Effector memory CD4-positive, alpha-beta T cell (primary cell): ENCODE measurements at places on chromosomes 6 and 20.

GRCh38 chr6:23445157-23445710 lies 680.8 kb upstream of the NRSN1 start:
- DNase-seq, result no peak

- DNase-seq, result no peak
These were observed 204.9 kb downstream of the SIM1 start for GRCh38 chr6:100259865-100260264.

DNA sequence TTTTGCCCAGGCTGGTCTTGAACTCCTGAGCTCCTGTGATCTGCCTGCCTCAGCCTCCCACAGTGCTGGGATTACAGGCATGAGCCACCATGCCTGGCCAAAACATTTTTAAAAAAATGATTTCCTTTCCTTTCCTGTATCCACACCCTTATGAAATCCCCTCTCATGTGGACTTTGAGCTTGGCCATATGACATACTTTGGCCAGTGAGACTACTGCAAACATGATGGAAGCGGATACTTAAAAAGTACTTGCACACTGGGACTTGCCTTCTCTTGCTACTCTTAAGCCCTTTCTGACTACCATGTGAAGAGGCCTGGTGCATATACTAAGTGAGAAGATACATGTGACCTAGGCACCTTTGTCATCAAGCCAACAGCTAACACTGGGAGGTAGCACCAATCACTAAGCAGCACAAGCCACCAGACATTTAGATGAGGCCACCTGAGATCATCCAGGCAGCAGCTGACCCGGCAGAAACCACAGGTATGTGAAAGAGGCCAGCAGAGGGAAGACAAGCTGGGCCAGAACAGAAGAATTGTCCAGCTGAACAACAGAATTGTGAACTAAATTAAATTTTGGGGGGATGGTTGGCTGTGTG lies 78.5 kb upstream of the HDAC2 start:
- DNase-seq, result no peak

DNA sequence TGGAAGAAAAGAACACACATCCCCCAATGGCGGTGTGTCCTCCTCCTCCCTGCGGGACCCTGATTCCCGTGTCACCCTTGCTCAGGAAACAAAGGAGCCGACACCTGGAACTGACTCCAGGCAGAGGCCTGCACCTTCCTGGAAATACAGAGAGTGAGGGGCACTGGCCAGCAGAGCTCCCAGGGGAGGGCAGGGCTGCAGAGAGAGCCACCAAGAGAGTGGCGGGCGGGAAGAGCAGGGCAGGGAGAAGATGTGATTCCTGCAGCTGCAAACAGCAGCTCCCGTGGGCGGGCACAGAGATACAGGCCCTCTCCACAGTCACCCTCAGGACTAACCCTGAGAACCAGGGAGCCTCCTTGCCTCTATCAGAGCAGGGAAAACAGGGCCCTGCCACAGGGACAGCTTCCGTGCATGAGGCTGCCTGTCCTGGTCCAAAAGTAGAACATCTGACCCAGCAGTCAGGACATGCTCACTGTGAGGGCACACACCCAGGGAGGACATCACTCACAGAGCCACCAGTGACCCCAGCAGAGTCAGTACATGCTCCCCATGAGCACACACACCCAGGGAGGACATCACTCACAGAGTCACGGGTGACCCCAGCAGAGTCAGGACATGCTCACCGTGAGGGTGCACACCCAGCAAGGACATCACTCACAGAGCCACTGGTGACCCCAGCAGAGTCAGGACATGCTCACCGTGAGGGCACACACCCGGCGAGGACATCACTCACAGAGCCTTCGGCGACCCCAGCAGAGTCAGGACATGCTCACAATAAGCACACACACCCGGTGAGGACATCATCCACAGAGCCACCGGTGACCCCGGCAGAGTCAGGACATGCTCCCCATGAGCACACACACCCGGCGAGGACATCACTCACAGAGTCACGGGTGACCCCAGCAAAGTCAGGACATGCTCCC lies 193.1 kb downstream of the DLL1 start:
- no peak for DNase-seq

DNA sequence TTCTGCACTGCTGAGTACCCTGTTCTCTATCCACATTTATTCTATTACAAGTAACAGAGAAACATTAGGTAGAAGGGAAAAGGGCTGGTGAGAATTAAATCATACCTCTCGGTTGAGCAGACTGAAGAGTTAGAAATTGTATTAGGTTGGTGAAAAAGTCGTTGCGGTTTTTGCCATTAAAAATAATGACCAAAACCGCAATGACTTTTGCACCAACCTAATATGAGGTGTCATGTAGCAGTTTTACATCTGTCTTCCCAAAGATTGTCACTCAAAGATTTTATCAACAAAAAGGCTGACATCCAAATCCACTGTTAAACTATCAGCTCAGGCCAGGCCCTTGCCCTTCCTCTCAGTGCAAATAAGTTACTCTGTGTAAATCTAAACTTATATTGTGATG lies 28.3 kb upstream of the GRIK2 start:
- no peak for DNase-seq

DNA sequence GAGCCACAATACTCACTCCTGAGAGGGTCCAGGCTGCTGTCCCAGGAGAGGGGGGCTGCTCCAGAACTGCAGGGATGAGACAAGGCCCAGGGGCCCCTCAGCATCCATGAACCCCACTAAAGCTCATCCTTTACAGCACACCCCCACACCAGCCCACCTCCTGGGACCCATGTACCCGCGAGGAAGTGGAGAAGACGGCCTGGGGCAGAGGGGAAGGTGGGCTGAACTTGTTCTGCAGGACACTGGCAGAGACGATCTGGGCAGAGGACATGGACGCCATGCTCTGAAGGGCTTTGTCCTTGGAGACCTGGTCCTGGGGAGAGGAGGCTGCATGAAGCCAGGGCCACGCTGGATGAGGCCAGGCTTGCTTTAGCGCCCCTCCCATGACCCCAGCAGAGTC lies 10.1 kb downstream of the RPL10A start:
- DNase-seq, result no peak

GRCh38 chr6:39772559-39773273 lies 19.5 kb upstream of the DAAM2 start:
- no peak for DNase-seq

DNA sequence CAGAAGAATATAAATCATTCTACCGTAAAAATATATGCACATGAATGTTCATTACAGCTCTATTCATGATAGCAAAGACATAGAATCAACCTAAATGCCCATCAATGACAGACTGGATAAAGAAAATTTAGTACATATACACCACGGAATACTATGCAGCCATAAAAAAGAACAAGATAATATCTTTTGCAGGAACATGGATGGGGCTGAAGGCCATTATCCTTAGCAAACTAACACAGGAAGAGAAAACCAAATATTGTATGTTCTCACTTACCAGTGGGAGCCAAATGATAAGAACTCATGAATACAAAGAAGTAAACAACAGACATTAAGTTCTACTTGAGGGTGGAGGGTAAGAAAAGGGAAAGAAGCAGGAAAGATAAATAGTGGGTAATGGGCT lies 8.4 kb downstream of the KHDC1L start:
- no peak for DNase-seq

DNA sequence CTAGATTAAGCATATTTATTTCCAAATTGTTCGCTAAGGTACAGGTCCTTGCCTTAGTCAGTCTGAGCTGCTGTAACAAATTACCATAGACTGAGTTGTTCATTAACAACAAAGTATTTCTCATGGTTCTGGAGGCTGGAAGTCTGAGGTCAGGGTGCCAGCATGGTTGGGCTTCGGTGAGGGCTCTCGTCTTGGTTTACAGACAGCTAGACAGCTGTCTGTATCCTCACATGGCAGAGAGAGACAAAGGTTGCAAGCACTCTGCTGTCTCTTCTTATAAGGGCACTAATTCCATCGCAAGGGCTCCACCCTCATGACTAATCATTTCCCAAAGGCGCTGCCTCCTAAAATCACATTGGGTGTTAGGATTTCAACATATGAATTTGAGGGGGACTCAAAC lies 115.3 kb upstream of the GMDS start:
- DNase-seq, result no peak

DNA sequence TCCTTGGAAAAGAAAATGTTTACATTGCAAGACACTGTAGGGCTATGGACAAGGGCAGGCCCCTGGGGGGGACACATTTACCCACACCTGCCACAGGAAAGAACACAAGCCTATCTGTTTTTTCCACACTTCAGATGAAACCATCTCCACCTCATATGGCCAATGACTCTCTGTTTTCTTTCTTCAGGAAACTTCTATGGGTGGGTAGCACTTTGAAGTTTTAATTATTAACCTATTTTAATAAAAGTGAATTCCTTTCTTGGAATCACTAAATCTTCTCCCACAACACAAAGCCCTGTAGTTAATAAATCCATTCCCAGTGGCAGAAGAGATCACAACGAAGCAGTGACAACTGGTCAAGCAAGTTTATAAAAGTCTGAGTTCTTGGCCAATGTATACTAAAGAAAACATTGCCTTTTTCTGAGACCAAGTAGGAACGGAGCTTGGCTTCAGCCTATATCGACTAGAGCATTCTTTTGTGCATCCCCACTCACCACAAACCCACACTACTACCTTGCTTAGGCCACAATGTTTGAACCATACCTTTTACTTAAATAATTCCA lies 125.1 kb upstream of the CARMIL1 start:
- DNase-seq, result no peak

GRCh38 chr6:52261229-52261628 lies 16.9 kb upstream of the IL17F start:
- DNase-seq, result no peak

GRCh38 chr6:147589739-147590250 lies 81.3 kb downstream of the SAMD5 start:
- no peak for DNase-seq

DNA sequence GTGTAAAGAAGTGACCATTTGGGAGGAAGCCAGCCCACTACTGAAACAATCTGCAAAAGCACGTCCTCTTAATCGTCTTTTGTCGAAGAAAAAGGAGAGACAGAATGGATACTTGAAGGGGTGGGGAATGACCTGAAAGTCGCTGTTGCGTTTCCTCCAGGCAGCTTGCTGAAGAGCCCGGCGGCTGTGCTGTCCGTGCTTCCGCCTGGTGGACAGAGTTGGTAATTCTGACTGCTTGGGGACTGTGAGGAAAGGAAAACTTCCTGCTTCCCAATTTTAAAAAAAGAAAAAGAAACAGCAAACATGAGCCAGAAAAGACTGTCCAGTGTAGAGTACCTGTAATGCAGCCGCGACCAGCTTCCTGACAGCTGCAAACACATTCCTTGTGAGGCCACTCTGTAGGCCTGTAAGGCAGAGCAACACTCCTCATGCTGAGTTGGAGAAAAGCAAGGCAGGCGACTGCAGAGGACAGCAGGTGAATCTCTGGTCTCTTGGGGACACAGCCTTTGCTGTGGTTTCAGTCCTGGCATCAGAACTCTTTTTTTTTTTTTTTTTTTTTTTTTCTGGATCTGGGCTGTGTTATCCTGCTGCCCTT lies 251.1 kb upstream of the TBX18 start:
- DNase-seq, result no peak

GRCh38 chr20:50426866-50427718 lies 83.1 kb upstream of the PTPN1 start:
- DNase-seq, result no peak

DNA sequence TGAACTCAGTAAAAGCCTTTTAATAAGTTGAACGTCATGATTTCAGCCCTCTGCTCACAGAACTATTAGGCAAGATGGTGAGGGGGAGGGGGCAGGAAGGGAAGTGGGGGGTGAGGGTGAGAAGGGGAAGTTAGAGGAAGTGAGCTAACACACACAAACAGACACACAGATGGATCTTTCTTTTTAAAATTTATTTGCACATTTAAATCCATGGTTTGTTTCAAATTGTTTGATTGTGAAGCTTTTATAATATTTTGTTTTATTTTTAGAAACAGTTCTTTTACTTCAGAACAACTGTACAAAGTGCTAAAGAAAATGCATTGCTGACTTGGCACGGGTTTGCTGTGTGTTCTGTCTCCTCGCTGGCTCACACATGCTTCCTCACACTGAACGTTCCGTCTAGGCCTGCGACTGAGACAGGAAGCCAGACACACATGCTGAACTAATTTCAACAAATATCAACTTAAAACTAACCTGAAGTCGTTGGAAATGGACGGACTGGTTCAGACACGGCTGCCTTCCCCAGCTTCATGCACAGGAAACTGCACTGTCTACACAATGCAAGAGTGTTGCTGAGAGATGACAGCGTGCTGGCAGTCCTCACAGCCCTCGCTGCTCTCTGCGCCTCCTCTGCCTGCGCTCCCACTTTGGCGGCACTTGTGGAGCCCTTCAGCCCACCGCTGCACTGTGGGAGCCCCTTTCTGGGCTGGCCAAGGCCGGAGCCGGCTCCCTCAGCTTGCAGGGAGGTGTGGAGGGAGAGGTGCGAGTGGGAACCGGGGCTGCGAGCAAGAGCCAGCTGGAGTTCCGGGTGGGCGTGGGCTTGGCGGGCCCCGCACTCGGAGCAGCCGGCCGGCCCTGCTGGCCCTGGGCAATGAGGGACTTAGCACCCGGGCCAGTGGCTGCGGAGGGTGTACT lies 8.1 kb upstream of the ZBP1 start:
- peak; percentile 33 for DNase-seq

DNA sequence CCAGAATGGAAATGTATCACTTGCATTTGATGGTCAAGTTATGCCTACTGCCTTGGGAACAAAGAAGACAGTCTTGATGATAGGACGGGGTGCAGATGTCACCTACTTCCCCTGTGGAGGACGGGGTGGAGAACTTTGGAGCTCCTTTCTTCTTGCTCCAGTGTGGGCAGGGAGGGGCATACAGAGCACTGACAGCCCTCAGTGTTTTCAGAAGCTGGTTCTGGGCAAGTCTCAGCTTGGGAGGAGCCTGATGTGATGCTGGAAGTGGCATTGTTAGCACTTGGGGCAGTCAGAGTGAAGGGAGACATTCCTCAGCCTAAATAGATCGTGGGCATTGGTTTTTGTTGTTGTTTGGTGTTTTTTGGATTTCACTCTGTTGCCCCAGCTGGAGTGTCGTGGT lies 59.7 kb downstream of the SYNJ2 start:
- no peak for DNase-seq

DNA sequence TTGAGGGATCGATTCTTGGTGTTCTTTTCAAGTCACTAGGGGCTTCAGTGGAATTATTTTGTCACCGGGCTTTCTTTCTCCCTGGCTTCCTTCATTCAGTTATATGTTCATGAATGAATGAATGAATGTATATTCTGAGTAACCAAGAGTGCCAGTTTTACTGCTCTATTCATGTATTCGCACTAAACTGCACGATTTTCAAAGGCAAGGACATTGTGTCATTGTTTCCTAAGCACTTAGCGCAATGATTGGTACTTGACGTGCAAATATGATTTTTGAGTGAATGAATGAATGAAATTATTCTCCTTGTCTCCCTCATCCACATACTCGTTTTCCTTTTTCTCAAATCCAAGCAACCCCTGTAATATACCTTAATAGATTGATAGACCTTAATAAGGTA lies 822 bp downstream of the AFG1L start:
- no peak for DNase-seq

- no peak for DNase-seq
These were observed 33.9 kb downstream of the PSMG4 start for GRCh38 chr6:3292431-3293197.

- no peak for DNase-seq
These were observed 1214.8 kb upstream of the GJE1 start for GRCh38 chr6:140917911-140918310.
